Activated naive CD4-positive, alpha-beta T cell treated with Interleukin-2 at 50 U/mL for 16 hours (primary cell): ENCODE measurements at places on chromosomes 1 and 21.

- DNase-seq: no peak
Observed at GRCh38 chr1:26890467-26890796, 349 bp upstream of the GPN2 start.

GRCh38 chr1:199083680-199084079, 444.8 kb downstream of the PTPRC start:
- no peak for DNase-seq

- DNase-seq: no peak
Observed at GRCh38 chr1:79151006-79151796, 144.7 kb upstream of the ADGRL4 start.

- no peak for DNase-seq
Observed at GRCh38 chr1:105686874-105687690, 1369.4 kb upstream of the PRMT6 start.

DNA sequence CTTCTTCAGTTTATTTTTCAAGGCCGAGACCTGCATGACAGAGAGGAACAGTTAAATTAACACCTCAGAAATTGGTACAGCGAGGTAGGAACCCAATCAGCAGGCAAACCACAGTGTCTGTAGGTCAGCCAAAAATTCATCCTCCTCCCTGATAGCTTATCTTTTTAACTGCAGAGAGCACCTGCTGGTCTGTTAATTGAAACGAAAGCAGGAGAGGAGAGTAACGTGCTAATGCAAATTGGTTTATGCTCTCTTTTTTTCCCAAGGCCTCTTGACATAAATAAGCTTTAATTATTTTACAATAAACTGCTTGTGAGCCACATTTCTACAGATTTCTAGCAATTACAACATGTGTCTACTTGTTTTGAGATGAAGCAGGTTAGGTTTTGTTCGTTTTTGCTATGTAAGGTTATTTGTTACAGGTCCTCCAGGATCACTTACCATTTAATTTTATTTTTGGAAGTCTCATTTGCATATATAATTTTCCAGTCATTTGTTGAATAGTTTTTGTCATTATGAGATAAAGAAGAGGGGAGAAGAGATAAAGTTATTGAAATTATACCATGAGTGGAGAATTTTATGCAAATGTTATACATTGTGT, 179.9 kb downstream of the DENND1B start:
- no peak for DNase-seq

DNA sequence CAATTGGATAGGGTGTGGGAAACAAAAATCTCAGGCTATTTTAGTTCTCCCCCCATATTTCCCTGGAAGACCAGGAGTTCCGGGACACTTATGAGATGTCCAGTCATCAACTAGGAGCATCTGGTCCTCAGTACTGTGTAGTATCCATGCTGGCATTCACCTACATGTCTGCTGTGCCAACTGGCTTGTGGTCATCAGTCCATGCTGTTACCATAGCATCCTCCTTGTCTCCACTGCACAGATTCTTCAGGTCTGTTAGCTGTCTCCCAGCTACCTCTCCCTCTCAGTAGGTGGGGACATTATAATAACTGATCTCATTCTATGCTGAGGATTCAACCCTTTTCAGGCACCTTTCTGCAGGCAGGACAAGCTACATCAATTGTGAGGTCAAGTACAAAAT, 302.9 kb downstream of the BARHL2 start:
- DNase-seq: no peak

- no peak for DNase-seq
Observed at GRCh38 chr1:44848456-44849181, 5.6 kb upstream of the PTCH2 start.

GRCh38 chr1:57674801-57675200, 250.9 kb upstream of the DAB1 start:
- no peak for DNase-seq

GRCh38 chr1:173413271-173413707, 63.8 kb upstream of the PRDX6 start:
- DNase-seq: no peak

DNA sequence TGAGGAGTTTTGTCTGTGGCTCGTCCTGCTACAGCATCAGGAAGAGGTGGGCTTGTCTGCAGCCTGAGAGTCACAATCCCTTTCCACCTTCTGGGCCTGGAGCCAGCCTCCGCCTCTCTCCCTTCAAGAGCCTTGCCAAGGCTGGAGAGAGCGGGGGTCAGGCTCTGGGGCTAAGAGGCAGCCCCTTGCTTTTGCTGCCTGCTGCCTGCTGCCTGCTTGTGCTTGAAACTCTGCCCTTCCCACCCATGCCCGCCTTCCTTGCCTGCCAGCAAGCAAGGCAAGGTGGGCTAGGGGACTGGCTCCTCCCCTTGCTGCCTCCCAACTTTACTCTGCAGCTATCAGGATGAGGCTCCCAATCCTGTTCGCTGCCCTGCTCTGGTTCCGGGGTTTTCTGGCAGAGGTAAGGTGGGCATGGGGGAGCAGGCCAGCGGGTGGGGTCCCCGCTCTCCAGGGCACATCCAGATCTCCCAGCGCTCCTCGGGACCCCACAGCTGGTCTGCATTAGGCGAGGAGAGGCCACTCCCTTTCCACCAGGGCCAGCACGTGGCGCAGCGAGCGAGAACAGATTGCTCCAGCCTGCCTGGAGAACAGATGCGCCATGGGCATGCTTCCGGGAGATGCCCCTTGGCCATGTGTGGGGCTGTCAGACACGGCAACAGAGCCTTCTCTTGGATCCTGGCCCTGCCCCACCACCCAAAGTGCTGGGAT, 7.5 kb upstream of the PTPN7 start:
- DNase-seq: no peak

GRCh38 chr1:98898940-98899339, 105.7 kb downstream of the PLPPR5 start:
- no peak for DNase-seq

DNA sequence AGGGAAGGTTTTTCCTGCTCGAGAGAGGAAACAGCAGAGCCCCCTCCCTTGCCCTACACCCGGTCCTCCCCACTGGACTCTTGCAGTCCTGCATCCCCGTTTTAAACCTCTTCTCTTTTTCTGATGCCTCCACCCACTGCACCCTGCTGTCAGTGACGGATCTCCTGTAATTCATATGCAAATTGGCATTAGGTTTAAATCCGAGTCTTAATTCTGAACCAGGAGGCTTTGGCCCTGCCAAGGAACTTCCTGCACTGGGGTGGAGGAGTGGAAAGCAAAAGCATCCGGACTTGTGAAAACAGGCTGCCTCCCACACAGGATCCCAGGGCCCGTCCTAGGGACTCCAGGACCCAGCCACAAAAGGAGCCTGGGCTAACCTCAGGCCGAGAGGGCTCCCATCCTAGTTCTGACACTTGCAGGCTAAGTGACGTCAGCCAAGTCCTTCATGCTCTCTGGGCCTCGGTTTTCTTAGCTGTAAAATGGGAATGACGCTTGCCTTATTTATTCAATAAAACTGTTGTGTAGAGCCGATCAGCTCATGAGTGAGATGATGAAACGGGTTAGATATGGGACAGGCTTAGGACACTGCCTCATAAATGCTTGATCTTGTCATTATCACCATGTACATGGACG, 613.3 kb downstream of the AJAP1 start:
- no peak for DNase-seq

DNA sequence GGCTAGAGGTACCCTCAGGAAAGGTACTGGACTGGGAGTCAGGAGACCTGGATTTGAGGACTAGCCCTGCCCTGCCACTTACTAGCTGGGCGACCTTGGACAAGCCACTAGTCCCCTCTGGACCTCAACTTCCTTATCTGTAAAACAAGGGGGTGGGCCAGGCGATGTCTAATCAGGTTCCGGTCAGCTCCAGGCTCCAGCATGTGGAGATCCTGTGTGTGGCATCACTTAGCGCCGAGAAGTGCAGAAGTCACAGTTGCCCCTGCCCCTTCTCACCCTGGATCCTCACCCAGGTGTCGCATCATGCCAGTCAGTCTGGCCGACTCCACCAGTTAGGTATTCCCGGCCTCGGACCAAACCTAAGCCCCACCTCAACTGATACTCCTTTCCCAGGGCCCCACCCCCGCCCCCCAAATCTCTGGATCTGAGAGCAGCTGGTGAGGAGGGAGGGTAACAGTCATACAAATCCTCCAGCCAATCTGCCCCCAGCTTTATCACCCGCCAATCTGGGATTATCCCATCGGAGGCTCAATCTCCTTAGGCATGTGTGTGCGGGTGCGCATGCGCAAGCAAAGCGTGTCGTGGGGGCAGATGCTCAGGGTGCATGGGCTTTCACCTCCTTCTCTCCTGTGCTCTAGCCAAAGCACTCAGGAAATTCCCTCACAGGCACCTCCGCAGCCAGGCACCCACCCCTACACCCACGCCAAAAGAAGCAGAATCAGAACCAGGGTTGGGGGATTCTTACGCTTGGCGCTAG, 5.4 kb downstream of the CELF3 start:
- no peak for DNase-seq
